ENCODE measurements at places on chromosomes 7 and 10.

GRCh38 chr7:138934861-138935260 lies 46.3 kb downstream of the KIAA1549 start:
- peak; percentile 43 for DNase-seq

GRCh38 chr10:97805096-97805884 lies 33.5 kb upstream of the SFRP5 start:
- no peak for DNase-seq

DNA sequence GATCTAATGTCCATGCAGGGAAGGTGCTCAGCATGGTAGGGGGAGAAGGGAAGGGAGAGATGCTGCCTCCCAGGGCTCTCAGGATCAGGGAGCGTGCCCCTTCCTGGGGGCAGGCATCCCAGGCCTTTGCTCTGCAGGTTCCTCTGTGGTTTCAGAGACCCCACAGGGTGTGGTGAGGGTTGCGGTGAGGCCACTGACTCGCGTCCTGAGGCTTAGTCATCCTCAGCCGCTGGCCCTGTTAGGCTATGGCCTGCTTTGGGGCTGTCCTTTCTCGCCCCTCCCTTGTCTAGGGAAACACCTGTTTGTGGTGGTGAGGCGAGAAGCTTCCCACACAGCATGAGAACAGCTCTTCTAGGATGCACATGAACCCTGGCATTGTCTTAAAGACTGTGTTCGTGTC lies 558.3 kb upstream of the FOXK1 start:
- DNase-seq: no peak

- DNase-seq: no peak
Measured at GRCh38 chr10:20817646-20818045, 79.5 kb downstream of the NEBL start.

- no peak for DNase-seq
Measured at GRCh38 chr7:150586785-150587152, 19.6 kb downstream of the GIMAP4 start.

DNA sequence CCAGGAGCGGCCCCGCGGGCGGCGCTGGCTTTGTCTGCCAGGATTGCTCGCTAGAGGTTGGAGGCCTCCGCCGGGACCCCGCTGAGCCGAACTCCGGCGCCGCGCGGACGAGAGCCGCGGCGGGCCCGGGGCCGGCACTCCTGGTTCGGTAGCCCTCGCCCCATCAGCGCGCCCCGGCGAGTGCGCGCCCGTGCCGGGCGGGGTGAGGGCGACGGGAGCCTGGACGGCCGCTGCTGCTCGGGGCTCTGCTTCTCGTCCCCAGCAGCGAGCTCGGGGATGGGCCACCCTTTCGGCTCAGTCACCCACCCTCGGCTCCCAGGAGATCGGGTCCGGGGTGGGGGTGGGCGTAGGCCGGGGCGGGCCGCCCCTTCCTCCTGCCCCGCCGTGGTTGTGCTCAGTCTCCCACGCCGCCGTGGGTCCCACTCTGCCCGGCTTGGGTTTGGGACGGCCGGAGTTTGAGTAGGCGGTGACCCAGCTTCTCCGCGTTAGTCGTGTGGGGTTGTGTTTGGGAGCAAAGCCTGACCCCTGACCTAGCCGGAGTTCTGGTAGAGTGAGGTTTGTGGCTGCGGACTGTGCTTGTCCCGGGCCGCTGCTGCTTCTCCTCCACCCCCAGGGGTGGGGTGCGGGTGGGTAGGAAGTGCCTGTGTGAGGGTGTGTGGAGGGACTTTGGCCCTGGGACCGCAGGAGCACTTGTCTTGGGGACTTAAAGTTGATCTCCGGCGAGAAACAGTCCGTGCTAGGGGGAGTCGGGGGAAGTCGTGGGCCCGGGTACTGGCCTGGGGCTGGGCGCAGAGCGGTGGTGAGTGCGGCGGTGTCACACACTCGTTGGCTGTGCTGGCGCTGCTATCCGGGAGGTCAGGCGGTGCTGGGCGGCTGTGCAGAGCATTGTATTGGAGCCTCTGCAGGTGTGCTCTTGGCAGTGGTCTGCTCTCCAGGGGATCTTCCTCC lies 677 bp downstream of the TSPAN14 start:
- DNase-seq: no peak

GRCh38 chr10:15898046-15898445 lies 37.7 kb upstream of the MINDY3 start:
- DNase-seq: peak; percentile 10

- no peak for DNase-seq
Measured at GRCh38 chr10:102608487-102608886, 35.8 kb upstream of the TRIM8 start.

GRCh38 chr10:121921238-121921931 lies 6.4 kb downstream of the ATE1 start:
- DNase-seq: no peak

DNA sequence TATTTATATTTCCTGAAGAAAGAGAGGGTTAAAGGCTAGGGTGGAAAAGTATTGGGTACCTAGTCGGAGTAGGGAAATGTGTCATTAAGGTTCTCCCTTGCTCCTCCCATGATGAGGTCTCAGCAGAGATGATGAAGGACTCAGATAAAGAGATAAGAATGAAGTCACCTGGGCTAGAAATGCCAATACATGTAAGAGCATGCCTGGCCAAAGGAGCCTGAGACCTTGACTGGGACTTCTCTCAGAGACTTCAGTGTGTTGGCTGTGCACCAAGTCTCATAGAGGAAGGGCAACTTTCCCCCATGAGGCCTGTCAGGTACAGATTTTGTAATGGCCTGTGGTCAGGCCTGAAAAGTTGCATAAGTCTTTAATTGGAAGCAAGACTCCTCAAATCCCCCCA lies 361.0 kb upstream of the CDC14C start:
- DNase-seq: no peak

DNA sequence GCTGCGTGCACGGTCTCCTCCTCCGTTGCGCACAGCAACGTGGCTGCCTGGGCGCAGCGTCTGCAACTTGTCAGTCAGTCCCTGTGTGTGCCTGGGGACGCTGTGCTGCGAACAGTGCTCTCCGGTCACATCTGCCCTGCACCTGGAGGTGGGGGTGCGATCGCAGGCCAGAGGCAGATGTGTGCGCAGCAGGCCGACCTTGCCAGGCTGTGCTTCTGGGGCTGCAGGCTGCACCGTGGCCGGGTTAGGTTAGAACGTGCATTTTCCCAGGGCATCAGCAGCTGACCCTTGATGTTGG lies 8.2 kb upstream of the GET4 start:
- no peak for DNase-seq

DNA sequence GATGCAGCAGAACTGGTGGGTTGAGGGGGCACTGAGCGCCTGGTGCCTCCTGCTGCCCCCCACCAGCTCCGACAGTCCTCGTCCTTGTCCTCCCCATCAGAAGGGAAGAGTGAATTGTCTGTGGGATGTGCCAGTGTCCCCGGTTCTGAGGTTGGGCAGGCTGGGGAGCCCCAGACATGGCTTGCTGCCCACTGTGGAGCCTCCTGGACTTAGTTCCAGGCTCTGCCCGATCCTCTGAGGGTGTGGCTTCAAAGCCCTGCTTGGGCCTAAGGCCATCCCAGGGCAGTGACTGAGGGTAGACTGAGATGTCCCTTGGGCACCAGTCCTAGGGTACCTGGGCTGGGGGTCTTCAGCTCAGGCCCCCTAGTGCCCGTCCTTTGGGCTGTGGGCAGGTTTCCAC lies 168.8 kb downstream of the RNF216 start:
- no peak for DNase-seq

GRCh38 chr10:99926925-99927720 lies 82.6 kb downstream of the DNMBP start:
- DNase-seq: no peak
